ENCODE measurements at places on chromosomes 7 and 10.

DNA sequence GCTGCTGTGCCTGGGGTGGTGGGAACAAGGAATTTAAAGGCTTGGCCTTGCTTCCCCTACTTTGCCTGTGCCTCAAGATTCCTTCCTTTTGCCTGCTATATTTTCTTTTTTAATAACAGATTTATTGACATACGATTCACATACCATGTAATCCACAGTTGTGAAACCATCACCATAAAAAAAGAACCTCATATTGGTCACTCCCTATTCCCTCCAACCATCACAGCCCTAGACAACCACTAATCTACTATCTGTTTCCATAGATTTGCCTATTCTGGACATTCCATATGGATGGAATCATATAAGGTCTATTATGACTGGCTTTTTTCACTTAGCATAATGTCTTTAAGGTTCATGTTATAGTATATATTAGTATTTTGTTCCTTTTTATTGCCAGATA, 59.3 kb upstream of the TRIM8 start:
- no peak for DNase-seq

DNA sequence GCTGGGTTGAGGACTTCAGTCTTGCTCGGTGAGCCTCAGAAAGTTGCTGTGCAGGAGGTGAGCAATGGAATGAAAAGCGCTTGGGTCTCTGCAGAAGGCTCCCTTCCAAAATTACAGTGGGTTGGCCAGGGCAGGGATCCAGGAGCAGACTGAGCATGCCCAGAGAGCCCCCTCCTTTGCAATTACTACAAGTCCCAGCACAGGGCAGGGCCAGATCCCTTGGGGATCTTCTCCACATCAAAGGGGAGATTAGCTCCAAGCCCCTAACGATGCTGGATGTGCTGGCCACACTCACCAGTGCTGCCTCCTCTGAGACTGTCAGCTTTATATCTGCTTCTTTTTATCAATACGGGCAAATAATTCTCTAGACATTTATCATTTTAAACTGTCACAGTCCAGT, 337.5 kb downstream of the RPS24 start:
- DNase-seq: no peak

GRCh38 chr10:75971402-75972211, 540.2 kb downstream of the LRMDA start:
- DNase-seq: no peak

GRCh38 chr7:94422827-94423460, 28.2 kb downstream of the COL1A2 start:
- DNase-seq: no peak

DNA sequence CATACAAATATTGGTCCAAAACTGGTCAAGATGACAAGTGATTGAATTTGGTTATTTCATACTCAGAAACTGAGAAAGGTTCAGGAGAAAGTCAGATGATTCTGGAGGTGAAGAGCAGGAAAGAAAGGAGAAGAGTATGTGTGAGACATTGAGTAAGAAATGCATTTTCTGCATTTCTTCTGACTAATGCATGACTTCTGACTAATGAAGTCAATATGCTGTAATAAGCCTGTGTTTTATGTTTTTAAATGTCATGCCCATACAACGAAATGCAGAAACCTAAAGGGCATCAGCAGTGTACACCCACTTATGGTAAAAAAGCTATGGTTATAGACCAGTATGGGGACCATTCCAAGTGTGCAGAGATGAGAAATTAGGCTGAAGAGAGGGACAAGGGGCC, 1227.8 kb upstream of the SORCS1 start:
- no peak for DNase-seq

DNA sequence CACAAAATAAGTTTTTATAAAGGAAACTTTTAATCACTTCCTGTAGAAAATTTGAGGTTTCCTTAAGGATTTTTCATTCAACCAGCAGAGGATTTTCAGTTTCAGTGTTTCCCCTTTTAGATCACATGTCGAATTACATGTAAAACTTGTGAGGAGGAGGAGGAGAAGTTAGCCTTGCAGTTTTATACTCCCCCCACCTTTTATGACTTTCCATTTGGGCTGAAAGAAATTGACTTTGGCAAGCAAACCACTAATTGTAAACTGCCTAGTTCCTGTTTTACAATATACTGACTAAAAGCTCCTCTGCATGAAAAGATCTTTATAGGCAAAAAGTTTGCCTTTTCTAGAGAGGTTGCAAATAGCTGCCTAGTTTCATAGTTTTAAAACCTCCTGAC, 3.0 kb downstream of the BAMBI start:
- no peak for DNase-seq

DNA sequence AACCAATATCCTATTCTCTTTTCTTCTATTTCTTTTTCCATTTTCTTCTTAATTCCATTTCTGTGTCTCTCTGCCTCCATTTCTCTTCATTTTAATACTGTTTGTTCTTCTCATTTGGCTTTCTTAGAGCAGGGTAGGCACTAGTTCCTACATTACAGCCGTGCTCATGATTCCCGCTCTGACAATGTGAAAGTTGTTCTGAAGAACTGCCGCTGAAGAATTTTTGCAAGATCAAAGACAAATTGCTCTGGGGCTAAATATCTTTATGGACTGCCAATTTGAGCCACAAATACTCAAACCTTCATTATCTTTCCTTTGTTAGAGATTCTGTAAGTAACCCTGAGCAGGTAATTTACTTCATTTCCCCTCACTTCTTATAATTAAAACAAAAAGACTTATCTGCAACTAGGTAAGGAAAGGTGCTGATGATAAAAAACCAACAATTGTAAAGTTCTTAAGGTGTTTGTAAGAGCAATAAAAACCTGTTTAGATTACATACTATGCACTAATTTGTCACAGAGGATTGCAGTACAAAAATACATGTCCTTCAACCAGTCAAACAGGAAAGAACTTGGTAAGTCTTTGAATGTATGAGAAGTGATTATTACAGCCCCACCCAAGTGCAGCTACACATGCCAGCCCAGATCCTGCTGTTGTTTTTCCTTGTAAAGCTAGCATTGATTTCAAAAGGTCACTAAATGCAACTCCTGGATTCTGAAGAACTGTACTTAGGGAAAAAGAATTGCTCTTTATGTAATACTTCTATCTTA, 127.5 kb downstream of the COL28A1 start:
- DNase-seq: no peak

DNA sequence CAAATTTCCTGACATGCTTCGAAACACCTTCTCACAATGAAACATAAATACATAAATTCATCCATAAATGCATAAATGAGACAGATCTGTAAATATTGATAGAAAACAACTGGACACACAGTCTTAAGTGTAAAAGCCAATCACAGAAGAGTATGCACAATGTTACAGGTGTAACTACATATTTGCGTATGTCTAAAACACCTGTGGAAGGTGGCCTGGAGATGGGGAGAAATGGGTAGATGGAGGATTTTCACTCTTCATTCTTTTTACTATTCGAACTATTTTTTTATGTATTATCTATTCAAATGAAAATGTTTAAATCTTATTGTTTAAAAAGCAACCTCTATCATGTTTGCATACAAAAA, 860 bp downstream of the IQUB start:
- DNase-seq: no peak

DNA sequence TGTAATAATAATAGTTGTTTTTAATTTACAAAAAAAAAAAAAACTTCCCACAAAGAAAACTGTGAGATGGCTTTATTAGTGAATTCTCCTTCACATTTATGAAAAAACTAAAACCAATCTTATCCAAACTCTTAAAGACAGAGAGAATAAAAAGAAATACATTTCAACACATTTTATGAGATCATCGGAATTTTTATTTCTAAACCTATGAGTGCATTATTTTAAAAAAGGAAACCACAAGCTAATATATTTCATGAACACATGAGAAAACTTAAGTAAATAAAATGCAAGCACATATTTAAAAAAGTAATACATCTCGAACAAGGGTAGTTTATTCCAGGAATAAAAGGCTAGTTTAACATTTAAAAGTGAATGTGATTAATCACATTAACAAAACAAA, 31.5 kb downstream of the C7orf25 start:
- DNase-seq: no peak

DNA sequence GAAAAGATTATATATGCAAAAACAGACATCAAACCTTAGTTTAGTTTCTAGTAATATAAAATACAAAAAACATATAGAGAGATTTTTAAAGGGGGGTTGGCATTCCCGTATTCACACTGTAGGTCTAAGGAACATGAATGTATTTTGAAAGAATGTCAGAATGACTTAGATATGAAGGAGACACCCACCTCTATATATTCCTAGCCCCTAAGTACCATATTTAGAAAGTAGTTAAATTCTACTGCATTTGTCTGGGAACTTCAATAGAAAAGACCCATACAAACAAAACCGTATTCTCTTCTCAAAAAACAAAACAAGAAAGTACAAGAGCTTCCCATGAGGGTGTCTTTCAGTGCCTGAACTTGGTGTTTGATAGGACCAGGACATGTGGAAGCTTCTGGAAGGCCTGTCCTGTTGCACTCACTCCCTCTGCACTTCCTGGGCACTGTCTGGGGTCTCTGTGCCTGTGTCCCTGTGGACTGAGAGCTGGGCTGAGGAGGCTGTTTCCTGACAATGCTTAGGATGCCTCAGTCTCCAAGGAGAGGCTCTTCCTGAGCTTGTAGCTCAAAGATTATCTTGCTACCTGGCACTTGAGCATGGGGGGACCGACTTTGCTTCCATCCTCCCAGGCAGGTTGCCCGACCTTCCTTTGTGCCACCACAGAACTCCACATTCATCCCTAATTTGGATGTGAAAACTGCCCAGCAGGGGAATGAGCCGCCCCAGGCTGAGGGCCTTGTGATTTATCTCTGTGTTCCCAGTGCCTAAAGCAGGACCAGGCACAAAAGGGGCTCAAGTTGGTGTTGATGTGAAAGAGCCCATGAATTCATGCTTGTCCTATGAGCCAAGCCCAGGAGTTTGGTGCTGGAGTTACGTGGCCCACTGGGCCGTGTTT, 44.4 kb upstream of the KLF6 start:
- no peak for DNase-seq

GRCh38 chr7:143279186-143280098, 5.3 kb upstream of the TMEM139 start:
- DNase-seq: peak; percentile 75

- DNase-seq: no peak
These were observed 962 bp downstream of the ZKSCAN1 start for GRCh38 chr7:100016215-100016901.

- no peak for DNase-seq
These were observed 76.8 kb upstream of the RPA3 start for GRCh38 chr7:7795203-7795602.

GRCh38 chr7:10718768-10719167, 254.9 kb upstream of the PHF14 start:
- DNase-seq: no peak

- no peak for DNase-seq
These were observed 30.4 kb upstream of the SHH start for GRCh38 chr7:155842496-155843265.

- DNase-seq: no peak
These were observed 47.9 kb upstream of the SEMA3D start for GRCh38 chr7:85234730-85235129.

GRCh38 chr10:12876266-12876665, 125.2 kb downstream of the CCDC3 start:
- no peak for DNase-seq

- no peak for DNase-seq
These were observed 71.0 kb upstream of the STK17A start for GRCh38 chr7:43511769-43512515.

- DNase-seq: no peak
These were observed 116.2 kb upstream of the AFAP1L2 start for GRCh38 chr10:114520453-114520852.

- no peak for DNase-seq
These were observed 15.9 kb upstream of the ASB4 start for GRCh38 chr7:95469848-95470247.

DNA sequence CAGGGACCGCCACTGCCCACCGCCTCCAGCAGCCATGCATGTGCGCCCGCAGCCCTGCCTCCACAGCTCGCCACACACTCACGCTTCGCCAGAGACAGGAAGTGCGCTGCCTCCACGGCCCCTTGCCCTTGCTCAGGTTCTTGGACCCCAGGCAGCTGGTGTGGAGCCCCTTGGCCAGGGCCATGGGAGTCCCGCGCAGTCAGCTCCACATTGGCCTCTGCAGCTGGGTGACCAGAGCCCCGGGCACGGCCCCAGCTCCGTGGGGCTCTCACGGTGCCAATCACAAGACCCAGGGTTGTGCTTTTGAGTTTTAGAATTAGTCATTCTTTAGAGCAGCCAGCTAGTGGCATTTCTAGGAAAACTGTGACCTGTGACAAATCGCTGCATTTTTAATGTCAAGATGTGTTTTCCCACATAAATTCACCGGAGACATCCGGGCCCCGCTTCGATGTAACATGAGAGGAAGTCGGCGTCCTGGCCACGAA, 4.3 kb upstream of the UTF1 start:
- peak; percentile 18 for DNase-seq

- DNase-seq: no peak
These were observed 30.8 kb downstream of the SLC37A3 start for GRCh38 chr7:140367528-140367927.

DNA sequence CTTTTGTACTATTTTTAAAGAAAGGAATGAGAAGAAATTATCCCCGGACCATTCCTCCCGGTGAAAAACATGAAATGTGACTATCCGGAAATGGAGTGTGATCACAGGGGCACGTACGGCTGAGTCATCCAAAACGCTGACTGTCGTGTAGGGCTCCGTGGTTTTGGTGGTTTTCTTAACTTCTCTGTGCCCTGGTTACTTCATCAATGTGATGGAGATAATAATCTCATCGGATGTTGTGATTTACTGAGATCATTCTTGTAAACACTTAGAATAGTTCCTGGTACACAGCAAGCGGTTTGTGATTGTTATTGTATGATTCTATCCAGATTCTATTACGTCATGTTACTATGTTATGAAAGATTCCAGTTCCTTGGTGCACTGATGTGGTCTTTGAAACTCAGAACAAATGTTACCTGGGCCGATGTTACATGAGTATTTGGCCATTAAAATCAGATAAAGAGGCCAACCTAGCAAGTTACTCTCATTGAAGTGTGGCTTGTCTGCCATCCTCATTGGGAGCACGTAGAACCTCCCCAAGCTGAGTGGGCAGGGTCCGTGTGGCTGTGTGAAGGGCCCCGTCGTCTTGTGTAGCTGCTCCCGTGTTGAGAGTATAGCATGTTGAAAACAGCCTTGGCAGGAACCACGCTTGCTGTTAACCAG, 99.5 kb downstream of the CAMK1D start:
- DNase-seq: peak; percentile 90

- no peak for DNase-seq
These were observed 239.1 kb downstream of the PHF14 start for GRCh38 chr7:11212816-11213215.

DNA sequence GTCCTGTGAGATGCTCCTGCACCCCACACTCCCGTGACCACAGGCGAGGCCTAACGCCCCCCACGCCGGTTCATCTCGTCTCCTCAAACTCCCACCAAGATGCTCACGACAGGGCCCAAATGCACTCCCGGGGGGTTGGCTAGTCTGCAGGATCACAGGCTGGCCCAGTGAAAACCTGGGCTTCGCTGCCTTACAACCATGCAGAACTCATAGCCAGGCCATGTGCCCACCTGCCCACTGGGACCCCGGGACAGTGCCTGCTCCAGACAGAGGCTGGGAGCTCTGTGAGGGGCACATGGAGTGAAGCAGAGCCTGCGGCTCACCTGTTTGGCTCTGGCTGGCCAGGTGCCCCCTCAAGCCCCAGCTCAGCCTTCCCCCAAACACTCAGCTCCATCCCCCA, 9.4 kb upstream of the GPER1 start:
- DNase-seq: no peak

GRCh38 chr10:36412942-36413341, 712.5 kb upstream of the ANKRD30A start:
- no peak for DNase-seq

Data from CD4-positive, alpha-beta T cell treated with Interleukin-2 at 100 ng/mL for 4 hours (primary cell).